ENCODE measurements at places on chromosomes 7 and 10.
A peak's percentile ranks its signal among the peaks of the same experiment; 100 is the strongest.

- H3K4me1 ChIP-seq = no peaks in the 10 kb centered on the region
- H3K27ac ChIP-seq = no peak overlapping the region
- no peaks in the 10 kb centered on the region for H3K27me3 ChIP-seq
- no peaks in the 10 kb centered on the region for H3K36me3 ChIP-seq
- DNase-seq = no peak
These were observed 188.4 kb upstream of the CACNA2D1 start for GRCh38 chr7:82631998-82632397.

GRCh38 chr7:64881461-64882287, 21.4 kb upstream of the ZNF273 start:
- H3K36me3 ChIP-seq = no peaks in the 10 kb centered on the region
- DNase-seq = peak; percentile 1
- no peak overlapping the region for H3K4me3 ChIP-seq
- no peak overlapping the region for H3K27ac ChIP-seq
- no peaks in the 10 kb centered on the region for H3K27me3 ChIP-seq

GRCh38 chr10:3178042-3178441, 5.5 kb upstream of the PITRM1 start:
- H3K27me3 ChIP-seq = no peaks in the 10 kb centered on the region
- no peaks in the 10 kb centered on the region for H3K36me3 ChIP-seq
- no peaks in the 10 kb centered on the region for H3K4me1 ChIP-seq
- no peak for DNase-seq

DNA sequence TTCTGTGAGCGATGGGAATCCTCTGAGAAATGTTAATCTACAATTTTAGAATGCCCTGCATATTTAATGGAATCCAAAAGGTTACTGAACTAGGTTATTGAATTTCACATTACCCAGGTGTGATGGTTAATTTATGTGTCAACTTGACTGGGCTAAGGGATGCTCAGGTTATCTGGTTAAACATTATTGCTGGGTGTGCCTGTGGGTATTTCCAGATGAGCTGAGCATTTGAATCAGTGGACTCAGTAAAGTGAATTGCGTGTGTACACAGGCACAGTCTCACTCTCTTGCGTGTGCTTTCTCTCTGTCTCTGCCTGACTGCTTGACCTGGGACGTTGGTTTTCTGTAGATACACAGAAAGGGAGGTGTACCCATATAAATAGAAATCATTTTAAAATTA, 21.7 kb downstream of the RNF32 start:
- DNase-seq = no peak
- H3K4me3 ChIP-seq = no peak overlapping the region
- H3K27ac ChIP-seq = no peak overlapping the region
- H3K27me3 ChIP-seq = no peaks in the 10 kb centered on the region
- no peaks in the 10 kb centered on the region for H3K36me3 ChIP-seq

DNA sequence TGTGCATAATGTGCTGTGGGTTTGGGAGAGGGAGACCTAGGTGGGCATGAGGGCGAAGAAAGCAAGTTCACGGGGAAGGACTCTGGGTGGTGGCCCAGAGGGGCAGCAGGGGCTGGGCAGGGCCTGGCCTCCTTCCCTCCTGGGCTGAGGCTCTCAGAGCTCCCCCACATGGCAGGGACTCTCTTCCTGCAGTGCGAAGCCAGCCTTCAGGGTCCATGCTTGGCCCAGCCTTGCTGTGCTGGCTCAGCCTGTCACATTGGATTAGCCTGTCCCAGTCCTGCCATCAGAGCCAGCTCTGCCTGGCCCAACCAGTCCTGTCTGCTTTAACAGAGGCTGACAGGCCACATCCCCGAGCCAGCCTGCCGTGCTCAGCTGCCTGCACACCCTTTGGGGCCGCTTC, 20.4 kb upstream of the ZNF488 start:
- H3K4me1 ChIP-seq = peaks cover 16% of the 10 kb centered on the region
- no peak overlapping the region for H3K27ac ChIP-seq
- no peaks in the 10 kb centered on the region for H3K27me3 ChIP-seq
- DNase-seq = no peak
- H3K36me3 ChIP-seq = no peaks in the 10 kb centered on the region

DNA sequence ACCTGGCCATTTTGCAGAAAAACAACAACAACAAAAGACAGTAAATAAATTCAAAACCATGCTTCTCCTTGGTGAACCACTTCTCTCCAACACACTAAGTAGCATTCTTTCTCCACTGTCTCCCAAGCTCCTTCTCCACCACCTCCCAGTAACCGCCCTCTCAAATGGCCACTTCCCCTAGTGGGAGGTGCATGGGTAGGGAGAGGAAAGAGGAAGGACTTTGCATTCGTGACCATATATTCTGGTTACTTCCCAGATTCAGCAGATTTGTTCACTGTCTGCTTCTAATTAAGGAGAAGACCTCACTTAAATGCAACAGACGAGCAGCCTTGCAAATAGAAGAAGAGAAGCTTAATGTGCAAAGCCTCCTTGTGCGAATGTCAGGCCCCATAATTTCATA, 166.8 kb downstream of the SORCS1 start:
- H3K4me1 ChIP-seq = no peaks in the 10 kb centered on the region
- DNase-seq = no peak
- no peak overlapping the region for H3K4me3 ChIP-seq
- H3K27ac ChIP-seq = no peak overlapping the region
- no peaks in the 10 kb centered on the region for H3K27me3 ChIP-seq

DNA sequence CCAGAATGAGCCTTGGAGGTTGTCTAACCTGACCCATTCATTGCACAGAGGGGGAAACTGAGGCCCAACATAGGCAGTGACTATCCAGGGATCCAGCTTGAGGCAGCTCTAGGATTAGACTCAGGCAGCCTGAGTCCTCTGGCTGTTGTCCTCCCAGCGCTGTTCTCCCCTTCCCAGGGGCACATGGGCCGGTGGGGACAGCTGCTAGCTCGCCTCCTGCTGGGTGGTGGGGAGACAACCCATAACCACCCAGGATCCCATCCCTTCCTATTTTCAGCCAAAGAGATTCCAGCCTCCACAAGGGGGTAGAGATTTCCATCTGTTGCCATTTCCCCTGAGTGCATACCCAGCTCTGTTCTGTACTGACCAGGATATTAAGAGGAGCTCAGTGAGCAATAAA, 145.1 kb upstream of the GPR26 start:
- H3K27ac ChIP-seq = no peak overlapping the region
- no peak overlapping the region for H3K4me3 ChIP-seq
- no peak for DNase-seq
- H3K27me3 ChIP-seq = no peaks in the 10 kb centered on the region

- H3K27ac ChIP-seq = no peak overlapping the region
- DNase-seq = no peak
- H3K4me1 ChIP-seq = no peaks in the 10 kb centered on the region
- H3K27me3 ChIP-seq = no peaks in the 10 kb centered on the region
- no peaks in the 10 kb centered on the region for H3K36me3 ChIP-seq
- no peak overlapping the region for H3K4me3 ChIP-seq
These were observed 14.5 kb downstream of the PALD1 start for GRCh38 chr10:70492786-70493659.

DNA sequence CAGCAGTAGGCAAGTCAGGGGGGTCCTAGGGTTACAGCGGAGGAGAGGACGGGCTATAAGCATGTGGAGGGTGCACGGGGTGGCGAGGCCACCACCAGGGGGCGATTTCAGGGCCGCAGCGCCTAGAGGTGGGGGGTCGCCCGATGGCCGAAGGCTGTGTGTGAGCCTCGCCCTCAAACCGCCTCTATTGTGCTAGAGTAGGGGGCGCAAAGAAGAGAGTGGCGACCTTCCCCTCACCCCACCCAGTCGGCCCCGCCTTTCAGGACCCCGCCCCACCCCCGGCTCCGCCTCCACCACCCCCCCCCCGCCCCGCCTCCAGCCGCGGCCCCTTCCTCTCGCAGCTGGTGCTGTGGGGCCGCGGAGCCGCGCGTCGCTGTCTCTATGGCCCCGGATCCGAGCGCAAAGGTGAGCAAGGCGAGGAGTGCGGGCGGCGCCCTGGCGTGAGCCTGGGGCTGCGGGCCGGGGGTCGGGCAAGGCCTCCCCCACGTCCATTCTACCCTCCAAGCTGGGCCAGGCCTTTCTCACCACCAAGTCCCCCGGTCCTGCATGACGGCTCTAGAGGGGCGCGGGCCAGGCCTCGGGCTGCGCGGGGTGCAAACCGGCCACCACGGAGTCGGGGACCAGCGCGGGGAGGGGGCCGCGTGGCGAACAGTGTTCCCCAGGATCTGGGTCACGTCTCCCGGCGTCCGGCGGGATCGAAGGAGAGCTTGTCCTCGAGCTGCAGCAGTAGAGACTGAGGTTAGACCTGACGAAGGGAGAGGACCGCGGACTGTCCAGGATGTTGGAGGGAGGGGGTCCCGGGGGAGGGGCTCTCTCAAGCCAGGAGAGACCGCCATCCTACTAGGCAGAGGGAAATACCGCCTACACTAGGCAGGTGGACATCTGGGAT, at the start of gene SEMA4G:
TSS of gene SEMA4G (plus strand) at position 318 of the 889 bp plus-strand sequence. CDS start 3,409 bp downstream, outside the sequence.
- H3K27ac ChIP-seq = no peak within 1 kb of the TSS
- peak within 1 kb of the TSS; percentile 58 for H3K4me3 ChIP-seq
- H3K27me3 ChIP-seq = no peaks in the 10 kb centered on the region
- peaks cover 26% of the 10 kb centered on the region for H3K36me3 ChIP-seq

DNA sequence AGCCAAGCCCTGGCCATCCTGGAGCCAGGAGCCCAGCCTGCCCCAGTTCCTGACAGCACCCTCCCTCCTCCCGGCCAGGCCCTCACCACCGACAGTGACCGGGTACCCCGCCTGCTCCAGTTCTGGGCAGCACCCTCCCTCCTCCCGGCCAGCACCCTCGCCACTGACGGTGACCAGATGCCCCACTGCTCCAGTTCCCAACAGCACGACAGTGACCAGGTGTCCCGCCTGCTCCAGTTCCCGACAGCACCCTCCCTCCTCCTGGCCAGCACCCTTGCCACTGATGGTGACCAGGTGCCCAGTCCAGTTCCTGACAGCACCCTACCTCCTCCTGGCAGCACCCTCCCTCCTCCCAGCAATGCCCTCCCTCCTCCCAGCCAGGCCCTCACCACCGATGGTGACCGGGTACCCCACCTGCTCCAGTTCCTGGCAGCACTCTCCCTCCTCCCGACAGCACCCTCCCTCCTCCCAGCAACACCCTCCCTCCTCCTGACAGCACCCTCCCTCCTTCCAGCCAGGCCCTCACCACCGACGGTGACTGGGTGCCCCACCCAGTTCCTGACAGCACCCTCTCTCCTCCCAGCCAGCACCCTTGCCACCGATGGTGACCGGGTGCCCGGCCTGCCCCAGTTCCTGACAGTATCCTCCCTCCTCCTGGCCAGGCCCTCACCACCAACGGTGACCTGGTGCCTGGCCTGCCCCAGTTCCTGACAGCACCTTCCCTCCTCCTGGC, 40.3 kb downstream of the VIPR2 start:
- H3K27me3 ChIP-seq = no peaks in the 10 kb centered on the region
- H3K27ac ChIP-seq = no peak overlapping the region
- peaks cover 29% of the 10 kb centered on the region for H3K4me1 ChIP-seq
- no peak for DNase-seq
- no peak overlapping the region for H3K4me3 ChIP-seq

DNA sequence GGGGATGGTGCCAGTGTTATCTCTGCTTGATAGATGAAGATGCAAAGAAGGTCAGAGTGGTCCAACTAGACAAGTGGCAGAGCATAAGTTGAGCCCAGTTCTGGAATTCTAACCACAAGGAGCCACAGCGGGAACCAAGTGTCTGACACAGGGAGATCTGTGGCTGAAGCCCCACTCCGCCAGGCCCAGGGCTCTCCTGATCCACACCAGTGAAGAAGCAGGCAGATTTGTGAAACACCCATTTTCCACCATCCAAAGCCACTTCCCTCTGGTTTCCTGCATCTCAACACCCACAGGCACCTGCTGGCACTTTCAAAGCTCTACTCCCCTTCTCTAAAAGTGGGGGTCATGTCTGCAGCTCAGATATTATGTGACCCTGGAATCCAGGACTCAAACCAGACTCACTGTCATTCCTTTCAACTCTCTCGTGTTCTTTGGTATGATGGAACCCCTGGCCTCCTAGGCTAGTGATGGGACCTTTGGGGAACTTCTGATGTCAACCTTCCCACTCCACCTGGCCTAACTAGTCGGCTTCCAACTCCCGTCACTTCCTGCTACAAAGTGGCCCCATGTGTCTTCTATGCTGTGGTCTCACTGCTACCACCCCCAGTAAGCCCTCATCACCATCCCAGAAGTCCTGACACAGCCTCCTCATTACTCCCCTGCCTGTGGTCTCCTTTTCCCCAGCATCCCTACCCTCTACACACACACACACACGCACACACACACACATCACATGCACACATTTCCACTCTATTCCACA, 177.6 kb downstream of the GRID1 start:
- DNase-seq = no peak
- no peak overlapping the region for H3K4me3 ChIP-seq
- H3K36me3 ChIP-seq = no peaks in the 10 kb centered on the region
- H3K27me3 ChIP-seq = no peaks in the 10 kb centered on the region

- no peak for DNase-seq
- 0 out of 2 replicates have a peak, but pooled peaks cover 3% of the 10 kb centered on the region for H3K36me3 ChIP-seq
- no peaks in the 10 kb centered on the region for H3K4me1 ChIP-seq
These were observed 109.2 kb downstream of the SND1 start for GRCh38 chr7:127761196-127761595.

DNA sequence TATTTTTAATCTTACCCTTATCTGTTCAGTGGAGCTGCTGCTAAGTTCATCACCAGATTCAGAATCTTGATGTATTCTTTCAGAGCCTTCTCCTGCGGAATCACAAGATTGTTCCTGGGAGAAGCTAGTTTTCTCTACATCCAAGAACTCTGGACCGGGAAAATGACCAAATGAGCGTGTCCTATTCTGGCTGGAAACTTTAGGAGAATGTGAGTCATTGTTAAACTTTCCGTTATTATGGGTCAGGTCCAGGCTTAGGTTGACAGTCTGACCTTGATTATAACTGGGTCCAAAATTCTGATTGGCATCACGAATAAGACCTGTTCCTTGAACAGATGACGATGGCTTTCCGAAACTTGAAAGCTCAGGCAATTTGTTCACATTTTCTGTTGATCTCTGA, 20.5 kb downstream of the ARHGAP12 start:
- no peak for DNase-seq
- no peaks in the 10 kb centered on the region for H3K27me3 ChIP-seq
- H3K36me3 ChIP-seq = peaks cover 9% of the 10 kb centered on the region
- no peak overlapping the region for H3K27ac ChIP-seq
- no peak overlapping the region for H3K4me3 ChIP-seq
- no peaks in the 10 kb centered on the region for H3K4me1 ChIP-seq

- no peak for DNase-seq
- no peaks in the 10 kb centered on the region for H3K36me3 ChIP-seq
- no peaks in the 10 kb centered on the region for H3K4me1 ChIP-seq
- no peak overlapping the region for H3K27ac ChIP-seq
- H3K4me3 ChIP-seq = no peak overlapping the region
These were observed 471.4 kb downstream of the ADRA2A start for GRCh38 chr10:111548084-111548726.

- peaks cover 18% of the 10 kb centered on the region for H3K36me3 ChIP-seq
- peaks cover 64% of the 10 kb centered on the region for H3K4me1 ChIP-seq
- no peaks in the 10 kb centered on the region for H3K27me3 ChIP-seq
- peak; percentile 70 for DNase-seq
- peak overlapping the region; percentile 15 for H3K4me3 ChIP-seq
- peak overlapping the region; percentile 99 for H3K27ac ChIP-seq
These were observed 6.7 kb downstream of the TCF7L2 start for GRCh38 chr10:112956631-112957350.

GRCh38 chr10:33095867-33096815, 138.1 kb upstream of the ITGB1 start:
- H3K36me3 ChIP-seq = no peaks in the 10 kb centered on the region
- peak; percentile 22 for DNase-seq
- no peak overlapping the region for H3K27ac ChIP-seq
- H3K4me3 ChIP-seq = no peak overlapping the region
